ENCODE measurements at places on chromosomes 11 and 22.
A peak's percentile ranks its signal among the peaks of the same experiment; 100 is the strongest.

GRCh38 chr22:29860006-29860766 is 22.1 kb upstream of the ASCC2 start:
- H3K4me1 ChIP-seq = no peaks in the 10 kb centered on the region
- no peak overlapping the region for H3K27ac ChIP-seq
- H3K36me3 ChIP-seq = no peaks in the 10 kb centered on the region

- H3K4me1 ChIP-seq = no peaks in the 10 kb centered on the region
- no peaks in the 10 kb centered on the region for H3K27me3 ChIP-seq
- peak overlapping the region; percentile 70 for H3K27ac ChIP-seq
- no peak for DNase-seq
- H3K4me3 ChIP-seq = no peak overlapping the region
Observed at GRCh38 chr22:33850724-33851123, 69.6 kb downstream of the LARGE1 start.

DNA sequence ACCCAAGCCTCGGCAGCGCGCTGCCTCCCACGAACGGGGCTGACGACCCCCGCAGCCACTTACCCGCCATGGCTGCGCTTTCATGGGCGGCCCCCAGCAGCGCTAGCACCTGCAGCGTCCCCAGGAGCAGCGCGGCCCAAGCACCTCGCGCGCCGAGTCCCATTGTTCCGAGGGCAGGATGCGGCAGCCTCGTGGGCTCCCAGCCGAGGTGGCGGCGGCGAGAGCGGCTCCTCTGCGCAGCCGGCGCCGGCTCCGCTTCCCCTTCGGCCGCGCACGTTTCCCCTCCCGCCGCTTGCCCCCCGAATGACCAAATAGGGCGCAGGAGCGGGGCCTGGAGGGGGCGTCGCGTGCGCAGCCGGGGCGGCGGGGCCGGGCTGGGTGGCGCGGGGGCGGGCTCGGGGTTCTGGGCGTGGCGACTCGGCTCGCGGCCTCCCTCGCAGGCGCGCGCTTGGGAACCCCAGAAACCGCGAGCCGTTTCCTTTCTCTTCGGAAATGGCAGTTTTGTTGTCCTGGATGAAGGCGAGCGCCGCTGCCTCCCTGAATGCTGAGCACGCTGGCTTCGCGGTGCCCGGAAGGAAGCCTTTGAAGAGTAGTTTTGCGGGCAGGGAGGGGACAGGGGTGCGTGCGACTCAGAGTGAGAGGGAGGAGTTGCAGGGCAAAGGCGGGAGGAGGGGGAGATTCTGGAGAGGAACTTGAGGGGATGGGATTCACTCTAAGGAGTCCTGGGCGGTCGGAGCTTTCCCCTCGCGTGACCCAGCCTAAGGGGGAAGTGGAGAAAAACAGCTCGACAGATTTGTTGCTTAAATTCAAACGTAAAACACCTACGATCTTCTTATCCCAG is at the start of gene TMEM123:
TMEM123 (minus strand) TSS at position 305 of the 841 bp plus-strand sequence; CDS start at position 163, 142 bp downstream.
- no peaks in the 10 kb centered on the region for H3K4me1 ChIP-seq
- H3K27me3 ChIP-seq = no peaks in the 10 kb centered on the region
- no peaks in the 10 kb centered on the region for H3K36me3 ChIP-seq
- peak within 1 kb of the TSS; percentile 96 for H3K27ac ChIP-seq
- peak within 1 kb of the TSS; percentile 94 for H3K4me3 ChIP-seq

- no peak overlapping the region for H3K27ac ChIP-seq
- H3K27me3 ChIP-seq = no peaks in the 10 kb centered on the region
- no peak overlapping the region for H3K4me3 ChIP-seq
- H3K4me1 ChIP-seq = no peaks in the 10 kb centered on the region
- H3K36me3 ChIP-seq = no peaks in the 10 kb centered on the region
Observed at GRCh38 chr22:38296372-38296771, 20.9 kb downstream of the CSNK1E start.

- no peak overlapping the region for H3K4me3 ChIP-seq
- H3K36me3 ChIP-seq = no peaks in the 10 kb centered on the region
- H3K27me3 ChIP-seq = no peaks in the 10 kb centered on the region
Observed at GRCh38 chr11:45795379-45795778, 9.6 kb upstream of the SLC35C1 start.

DNA sequence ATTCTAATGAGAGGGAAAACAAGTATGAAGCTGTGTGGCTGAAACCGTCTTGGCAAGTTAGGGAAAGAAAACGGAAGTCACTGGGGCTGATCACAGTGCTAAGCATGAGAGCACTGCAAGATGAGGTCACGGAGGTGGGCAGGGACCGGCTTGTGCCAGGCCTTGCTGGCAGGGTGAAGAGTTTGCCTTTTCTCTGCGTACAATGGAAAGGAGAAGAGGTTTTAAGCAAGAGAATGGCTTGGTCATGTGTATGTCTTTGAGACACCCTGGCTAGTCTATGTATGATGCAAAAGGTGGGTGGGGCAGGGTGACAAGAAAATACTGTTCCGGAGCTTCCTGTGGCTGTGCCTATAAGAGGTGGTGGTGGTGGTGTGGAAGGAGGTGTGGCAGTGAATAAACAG is 567.9 kb downstream of the NTM start:
- H3K27me3 ChIP-seq = no peaks in the 10 kb centered on the region
- no peaks in the 10 kb centered on the region for H3K4me1 ChIP-seq
- H3K36me3 ChIP-seq = no peaks in the 10 kb centered on the region

DNA sequence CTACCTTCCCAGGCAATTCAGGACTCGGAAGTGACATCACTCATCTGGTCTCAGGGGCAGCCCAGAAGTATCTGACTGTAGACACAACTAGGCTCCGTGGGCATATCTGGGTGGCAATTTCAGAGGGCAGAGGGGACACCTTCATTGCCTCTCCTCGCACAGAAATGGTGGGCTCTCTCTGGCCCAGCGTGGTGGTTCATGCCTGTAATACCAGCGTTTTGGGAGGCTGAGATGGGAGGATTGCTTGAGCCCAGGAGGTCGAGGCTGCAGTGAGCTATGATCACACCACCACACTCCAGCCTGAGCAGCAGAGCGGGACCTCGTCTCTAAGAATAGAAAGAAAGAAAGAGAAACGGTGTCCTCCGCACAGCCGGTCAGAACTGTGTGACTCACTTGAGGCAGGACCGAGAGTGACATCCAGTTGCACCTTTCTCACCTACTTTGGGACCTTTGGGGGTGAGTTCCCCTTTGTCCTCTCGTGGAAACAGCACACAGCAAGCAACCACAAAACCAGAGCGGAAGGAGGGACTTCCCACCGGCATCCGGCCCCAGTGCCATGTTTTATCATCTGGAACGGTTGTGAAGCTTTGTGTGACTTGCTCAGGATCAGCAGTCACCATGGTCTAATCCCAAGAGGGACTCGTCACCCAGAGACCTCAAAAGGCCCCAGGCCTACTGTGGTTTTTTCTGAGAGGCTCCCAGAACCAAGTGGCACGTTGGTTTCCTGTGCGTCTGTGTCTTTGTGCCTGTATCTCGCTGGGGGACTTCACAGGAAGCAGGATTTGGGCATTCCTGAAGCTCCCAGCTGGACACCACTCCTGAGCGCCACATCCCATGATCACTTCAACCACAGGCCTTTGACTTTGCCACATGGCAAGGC is 38.4 kb upstream of the EMID1 start:
- no peak overlapping the region for H3K27ac ChIP-seq
- H3K27me3 ChIP-seq = no peaks in the 10 kb centered on the region
- DNase-seq = no peak
- no peak overlapping the region for H3K4me3 ChIP-seq
- no peaks in the 10 kb centered on the region for H3K4me1 ChIP-seq
- no peaks in the 10 kb centered on the region for H3K36me3 ChIP-seq

DNA sequence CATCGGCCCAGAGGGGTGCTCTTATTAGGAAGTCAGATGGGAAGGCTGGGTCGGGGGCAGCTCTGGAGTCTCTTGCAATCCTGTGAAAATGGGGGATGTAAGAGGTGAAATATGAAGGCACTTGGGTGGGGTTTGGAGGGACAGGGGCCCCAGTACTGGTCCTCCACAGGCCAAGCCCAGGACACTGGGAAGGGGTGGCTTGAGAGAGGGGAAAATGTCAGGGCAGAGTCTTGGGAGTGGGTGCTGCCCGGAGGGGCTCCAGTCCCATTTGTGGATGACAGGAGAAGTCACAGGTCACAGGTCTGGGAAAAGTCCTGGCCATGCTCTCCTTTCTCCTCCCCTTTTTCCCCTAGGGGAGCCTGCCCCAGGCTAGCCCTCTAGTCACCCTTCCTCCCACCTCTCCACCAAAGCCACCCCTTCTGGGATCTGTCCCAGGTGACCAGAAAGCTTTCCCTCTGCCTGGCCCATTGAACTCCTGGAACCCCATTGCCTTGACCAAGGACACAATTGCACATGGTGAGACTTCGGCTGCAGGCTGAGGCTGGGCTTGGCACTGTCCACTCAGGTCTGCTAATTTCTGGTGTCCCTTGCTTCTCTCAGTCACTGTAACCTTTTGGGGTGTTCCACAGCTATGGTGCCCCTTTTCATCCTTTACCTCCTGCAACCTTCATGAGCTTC is 1465.0 kb downstream of the TBC1D22A start:
- H3K36me3 ChIP-seq = no peaks in the 10 kb centered on the region
- no peak overlapping the region for H3K27ac ChIP-seq
- no peak for DNase-seq
- no peaks in the 10 kb centered on the region for H3K27me3 ChIP-seq
- H3K4me3 ChIP-seq = no peak overlapping the region

DNA sequence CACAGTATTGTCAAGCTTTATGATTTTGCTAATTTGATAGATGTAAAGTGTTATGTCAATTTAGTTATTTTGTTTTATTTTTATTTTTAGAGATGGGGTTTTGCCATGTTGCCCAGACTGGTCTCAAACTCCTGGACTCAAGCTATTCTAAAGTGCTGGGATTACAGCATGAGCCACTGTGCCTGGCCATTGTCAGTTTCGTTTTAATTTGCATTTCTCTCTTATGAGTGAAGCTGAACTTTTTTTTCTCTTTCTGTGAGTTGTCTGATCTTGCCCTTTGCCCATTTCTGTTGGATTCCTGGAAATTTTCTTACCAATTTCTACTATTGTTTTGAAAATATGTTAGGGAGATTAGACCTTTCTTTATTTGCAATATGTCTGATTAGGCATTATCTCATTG is 15.5 kb downstream of the NEU3 start:
- DNase-seq = no peak
- H3K4me1 ChIP-seq = no peaks in the 10 kb centered on the region
- H3K4me3 ChIP-seq = no peak overlapping the region
- H3K27me3 ChIP-seq = no peaks in the 10 kb centered on the region
- no peak overlapping the region for H3K27ac ChIP-seq

DNA sequence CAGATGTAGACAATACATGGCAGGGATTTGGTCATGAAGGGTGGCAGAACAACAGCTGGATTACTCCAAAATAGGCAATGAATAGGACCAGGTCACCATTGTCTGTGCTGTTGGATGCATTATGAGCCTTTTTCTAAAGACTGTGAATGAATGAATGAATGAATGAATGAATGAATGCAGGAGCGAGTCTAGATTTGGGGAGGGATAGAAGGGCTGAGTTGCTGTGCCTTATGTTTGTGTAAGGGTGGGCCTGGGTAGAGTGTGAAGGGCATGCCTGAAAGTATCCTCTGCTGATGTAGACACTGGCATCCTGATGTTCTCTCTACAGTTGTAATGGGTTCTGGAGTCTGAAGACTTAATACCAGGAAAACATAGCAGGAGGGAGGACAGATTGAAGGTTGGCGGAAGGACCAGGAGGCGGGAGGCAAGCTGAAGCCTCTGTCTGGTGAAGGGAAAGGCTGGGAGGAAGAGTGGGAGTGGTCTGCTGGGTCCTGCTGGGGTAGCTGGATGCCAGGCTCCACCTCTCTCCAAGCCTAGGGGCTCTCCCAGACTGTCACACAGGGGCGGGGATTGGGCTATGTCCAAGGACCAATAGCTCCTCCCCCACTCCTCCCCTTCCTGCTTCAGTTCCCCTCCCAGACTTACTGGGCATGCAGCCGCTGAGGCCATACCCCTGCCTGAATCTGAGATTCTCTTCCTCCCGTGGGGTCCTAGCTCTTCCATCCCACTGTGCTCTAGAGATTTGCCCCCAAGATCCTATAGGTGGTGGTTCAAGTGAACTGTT is 4.8 kb downstream of the TRIM3 start:
- no peaks in the 10 kb centered on the region for H3K4me1 ChIP-seq
- H3K27me3 ChIP-seq = no peaks in the 10 kb centered on the region
- peak; percentile 89 for DNase-seq
- H3K4me3 ChIP-seq = no peak overlapping the region

DNA sequence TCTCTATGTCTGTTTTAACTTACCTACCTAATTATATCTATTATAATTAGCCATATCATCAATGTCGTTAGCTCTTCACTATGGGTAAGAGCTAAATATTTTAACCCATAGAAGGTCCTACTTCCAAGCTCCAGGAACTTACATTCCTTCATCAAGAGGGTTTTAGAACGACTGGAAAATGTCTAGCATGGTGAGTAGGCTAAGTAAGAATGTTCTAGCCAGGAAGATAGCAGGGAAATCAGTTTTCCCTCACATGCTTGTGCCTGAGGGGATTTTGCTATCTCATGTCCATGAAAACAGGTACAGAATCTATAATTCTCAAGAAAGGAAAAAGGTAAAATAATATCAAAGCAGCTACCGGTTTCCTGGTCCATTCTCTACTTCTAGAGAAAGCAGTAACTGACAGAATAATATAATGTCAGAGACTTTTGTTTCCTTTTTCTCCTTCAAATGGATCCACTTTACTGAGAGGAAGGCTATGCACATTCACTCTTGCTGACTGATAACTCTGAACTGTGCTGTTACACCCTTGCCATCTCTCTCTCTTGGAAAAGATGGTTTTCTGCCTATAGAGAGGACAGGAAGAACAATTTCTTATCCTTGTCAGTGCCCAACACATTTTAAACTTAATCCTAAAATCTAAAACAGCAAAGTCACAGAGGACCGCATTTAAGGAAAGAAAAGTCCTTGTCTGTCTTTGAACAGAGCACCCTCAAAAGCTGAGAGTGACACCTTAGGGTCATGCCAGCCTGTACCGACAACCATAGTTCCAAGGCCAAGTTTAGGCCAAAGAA is 67.0 kb downstream of the MAML2 start:
- H3K27me3 ChIP-seq = no peaks in the 10 kb centered on the region
- DNase-seq = no peak
- peaks cover 8% of the 10 kb centered on the region for H3K4me1 ChIP-seq
- H3K36me3 ChIP-seq = no peaks in the 10 kb centered on the region
- peak overlapping the region; percentile 52 for H3K27ac ChIP-seq
- no peak overlapping the region for H3K4me3 ChIP-seq

- H3K4me1 ChIP-seq = no peaks in the 10 kb centered on the region
- no peaks in the 10 kb centered on the region for H3K36me3 ChIP-seq
- DNase-seq = no peak
- H3K4me3 ChIP-seq = no peak overlapping the region
Observed at GRCh38 chr11:112620621-112621394, 340.4 kb upstream of the NCAM1 start.

- no peak for DNase-seq
- H3K4me1 ChIP-seq = no peaks in the 10 kb centered on the region
- no peaks in the 10 kb centered on the region for H3K27me3 ChIP-seq
- H3K36me3 ChIP-seq = no peaks in the 10 kb centered on the region
Observed at GRCh38 chr22:23127788-23128187, 14.0 kb downstream of the RSPH14 start.
